Hematopoietic multipotent progenitor cell treated with erythropoietin and hydrocortisone succinate and interleukin-3 and kit ligand, for 17 days (in vitro differentiated cells): ENCODE measurements at places on chromosomes 11 and 22.
A peak's percentile ranks its signal among the peaks of the same experiment; 100 is the strongest.

DNA sequence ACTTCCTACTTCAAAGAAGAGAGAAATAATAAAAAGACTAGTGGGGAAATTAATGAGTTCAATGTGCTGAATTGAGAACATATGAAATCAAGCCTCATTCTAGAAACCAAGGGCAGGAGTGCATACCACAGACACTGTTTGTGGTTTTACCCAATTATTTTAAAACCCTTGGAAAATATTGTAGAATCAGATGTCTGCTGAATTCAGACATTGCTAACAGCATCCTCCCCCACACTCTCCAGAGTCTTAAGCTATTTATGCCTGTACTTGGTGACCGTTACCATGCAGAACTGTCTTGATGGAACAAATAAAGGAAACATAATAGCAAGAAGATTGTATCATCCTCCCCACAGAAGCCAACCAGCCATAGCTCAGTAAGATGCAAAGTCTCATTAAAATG is 850.1 kb downstream of the NTM start:
- DNase-seq: no peak

GRCh38 chr11:9704620-9705019 is 40.7 kb downstream of the SWAP70 start:
- DNase-seq: no peak

- DNase-seq: no peak
Measured at GRCh38 chr22:34236527-34236926, 316.3 kb upstream of the LARGE1 start.

GRCh38 chr11:23961503-23962338 is 535.1 kb upstream of the LUZP2 start:
- no peak for DNase-seq

- no peak for DNase-seq
Measured at GRCh38 chr22:45204819-45205218, 35.9 kb downstream of the KIAA0930 start.

DNA sequence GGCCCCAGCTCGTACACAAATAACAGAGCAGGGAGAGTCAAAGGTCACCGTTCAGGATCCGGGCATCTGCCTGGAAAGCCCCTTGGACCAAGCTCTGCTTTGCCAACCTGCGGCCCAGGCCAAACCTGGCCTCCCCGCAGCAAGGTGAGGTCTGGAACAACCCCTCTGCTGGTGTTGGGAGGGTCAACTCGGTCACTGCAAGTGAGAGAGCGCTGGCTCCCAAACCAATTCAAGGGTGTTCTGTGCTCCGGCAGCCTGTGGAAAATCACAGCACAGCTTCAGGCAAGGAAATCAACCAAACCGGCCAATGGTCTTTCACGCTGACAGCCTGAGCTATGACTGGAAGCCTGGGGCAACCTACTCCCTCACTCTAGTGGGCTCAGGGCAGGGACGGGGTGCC is 63.4 kb downstream of the MYH9 start:
- no peak for DNase-seq

GRCh38 chr22:32836280-32837123 is 35.0 kb downstream of the TIMP3 start:
- DNase-seq: peak; percentile 52

- no peak for DNase-seq
Measured at GRCh38 chr11:128511712-128512111, 75.6 kb downstream of the ETS1 start.

DNA sequence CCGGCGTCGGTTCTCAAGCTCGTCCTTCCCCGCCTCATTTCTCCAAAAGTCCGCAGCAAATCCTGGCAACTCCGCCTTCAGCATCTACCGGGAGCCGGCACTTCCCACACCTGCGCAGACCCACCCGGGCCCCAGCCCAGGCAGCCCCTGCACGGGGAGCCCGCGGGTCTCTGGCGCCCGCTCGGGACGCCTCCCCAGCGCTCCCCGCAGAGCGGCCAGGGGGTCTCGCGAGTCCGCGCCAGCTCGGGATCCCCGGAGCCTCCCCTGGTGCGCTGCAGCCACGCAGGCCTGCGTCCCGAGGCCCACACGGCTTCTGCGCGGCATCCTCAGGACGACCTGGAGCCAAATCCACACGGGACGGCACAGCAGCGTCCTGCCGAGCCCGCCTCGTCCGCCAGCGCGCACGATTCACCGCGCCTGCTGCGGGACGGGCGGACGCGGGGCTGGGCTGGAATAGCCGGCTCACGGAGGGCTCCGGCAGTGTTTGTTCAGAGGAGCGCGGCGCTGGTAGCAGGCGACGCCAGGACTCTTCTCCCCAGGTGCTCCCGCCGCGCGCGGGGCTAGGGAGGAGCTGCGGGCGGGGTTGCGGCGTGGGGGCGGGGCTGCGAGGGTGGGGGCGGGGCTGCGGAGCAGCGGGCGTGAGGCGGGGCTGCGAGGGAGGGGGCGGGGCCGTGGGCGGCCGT is 816 bp upstream of the PHRF1 start:
- peak; percentile 86 for DNase-seq

DNA sequence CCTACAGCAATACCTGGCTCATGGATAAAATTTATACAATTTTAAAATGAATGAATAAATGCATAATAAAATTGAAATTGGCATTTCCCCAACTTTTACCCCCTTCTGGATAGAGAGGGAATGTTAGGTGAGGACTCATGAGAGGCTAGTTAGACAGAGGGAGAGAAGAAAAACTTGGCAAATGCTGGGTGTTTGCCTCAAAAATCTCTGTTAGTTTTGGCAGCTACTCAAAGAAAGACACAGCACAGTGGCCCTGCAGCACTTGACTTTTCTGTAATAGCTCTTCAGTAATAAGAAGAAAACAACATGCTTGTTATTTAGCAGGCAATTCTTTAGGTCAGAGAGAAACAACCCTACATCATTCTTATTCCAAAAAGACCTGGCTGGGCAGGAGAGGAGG is 20.7 kb upstream of the IZUMO1R start:
- DNase-seq: no peak

- DNase-seq: no peak
Measured at GRCh38 chr22:48803171-48803947, 1024.3 kb downstream of the BRD1 start.

DNA sequence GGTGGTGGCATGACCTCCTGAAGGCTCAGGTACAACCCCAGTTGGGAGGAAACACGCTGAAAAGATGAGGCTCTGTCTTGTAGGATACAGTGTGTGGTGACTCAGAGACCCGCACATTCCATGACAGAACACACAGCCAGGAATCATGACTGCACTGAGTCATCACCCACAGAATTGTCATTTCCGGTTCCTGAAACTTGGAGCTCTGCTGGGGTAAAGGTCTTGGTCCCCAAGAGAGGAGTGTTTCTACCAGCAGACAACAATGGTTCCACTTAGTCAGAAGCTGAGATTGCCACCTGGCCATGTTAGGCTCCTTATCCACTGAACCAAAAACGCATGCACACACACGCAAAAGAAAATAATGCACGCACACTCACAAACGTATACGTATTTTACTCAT is 31.5 kb upstream of the CYB5R3 start:
- no peak for DNase-seq

GRCh38 chr11:76186776-76187279 is 19.5 kb downstream of the WNT11 start:
- DNase-seq: no peak

DNA sequence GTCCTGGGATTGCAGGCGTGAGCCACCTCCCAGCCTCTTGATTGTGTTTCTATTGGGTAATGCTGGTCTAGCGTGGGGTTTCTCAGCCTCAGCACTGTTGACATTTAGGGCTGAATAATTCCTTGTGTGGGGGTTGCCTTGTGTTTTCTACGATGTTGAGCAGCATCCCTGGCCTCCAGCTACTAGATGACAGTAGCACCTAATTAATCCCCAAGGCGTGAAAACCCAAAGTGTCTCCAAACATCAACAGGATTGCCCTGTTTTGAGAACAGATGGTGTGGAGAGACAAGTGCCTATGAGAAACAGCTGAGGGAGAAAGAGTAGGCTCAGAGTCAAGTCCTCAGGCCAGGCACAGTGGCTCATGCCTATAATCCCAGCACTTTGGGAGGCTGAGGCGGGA is 67.2 kb downstream of the SGSM1 start:
- no peak for DNase-seq

DNA sequence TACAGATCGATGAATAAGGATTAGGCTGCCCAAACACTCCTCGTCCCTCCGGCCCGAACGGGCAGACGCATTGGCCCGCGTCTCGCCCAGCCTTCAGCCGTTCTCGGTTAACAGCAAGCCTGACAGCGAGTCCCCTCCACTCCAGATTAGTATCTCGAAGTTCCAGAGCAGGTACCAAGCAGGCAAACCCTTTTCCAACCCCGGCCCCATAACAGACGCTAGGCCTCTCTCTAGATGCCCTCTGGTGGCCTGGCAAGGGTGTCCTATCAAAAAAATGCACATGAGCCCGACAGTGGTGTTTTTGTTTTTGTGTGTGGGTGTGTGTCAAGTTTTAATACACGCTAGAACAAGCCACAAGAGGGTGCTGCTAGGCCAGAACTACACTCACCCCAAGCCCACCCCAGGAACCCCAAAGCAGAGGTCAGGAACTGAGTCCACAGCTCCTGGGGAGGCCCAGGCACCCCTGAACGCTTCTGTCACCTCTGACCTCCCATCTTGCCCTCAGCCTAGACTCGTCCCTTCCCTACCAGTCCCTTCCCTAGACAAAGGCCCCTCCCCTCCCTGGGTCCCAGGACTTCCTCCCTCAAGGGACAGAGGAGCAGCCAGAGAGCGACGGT is 658 bp upstream of the ARFGAP2 start:
- peak; percentile 95 for DNase-seq

DNA sequence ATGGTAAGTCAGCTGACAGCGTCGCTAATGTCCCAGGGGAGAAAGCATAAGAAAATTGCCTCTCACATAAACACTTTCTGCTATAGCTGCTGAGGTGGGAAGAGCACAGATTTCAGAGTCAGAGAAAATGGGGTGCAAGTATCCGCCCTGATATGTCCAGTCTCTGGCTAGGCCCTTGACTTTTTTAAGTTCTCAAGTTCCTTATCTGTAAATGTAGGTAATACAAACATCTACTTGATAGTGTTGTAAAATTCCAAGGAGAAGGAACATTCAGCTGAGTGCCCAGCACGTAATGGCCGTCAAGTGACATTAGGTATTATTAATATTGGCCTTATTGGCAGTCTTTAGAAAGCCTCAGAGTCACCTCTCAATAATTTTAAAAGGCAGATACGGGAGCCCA is 143.6 kb downstream of the NTM start:
- no peak for DNase-seq

DNA sequence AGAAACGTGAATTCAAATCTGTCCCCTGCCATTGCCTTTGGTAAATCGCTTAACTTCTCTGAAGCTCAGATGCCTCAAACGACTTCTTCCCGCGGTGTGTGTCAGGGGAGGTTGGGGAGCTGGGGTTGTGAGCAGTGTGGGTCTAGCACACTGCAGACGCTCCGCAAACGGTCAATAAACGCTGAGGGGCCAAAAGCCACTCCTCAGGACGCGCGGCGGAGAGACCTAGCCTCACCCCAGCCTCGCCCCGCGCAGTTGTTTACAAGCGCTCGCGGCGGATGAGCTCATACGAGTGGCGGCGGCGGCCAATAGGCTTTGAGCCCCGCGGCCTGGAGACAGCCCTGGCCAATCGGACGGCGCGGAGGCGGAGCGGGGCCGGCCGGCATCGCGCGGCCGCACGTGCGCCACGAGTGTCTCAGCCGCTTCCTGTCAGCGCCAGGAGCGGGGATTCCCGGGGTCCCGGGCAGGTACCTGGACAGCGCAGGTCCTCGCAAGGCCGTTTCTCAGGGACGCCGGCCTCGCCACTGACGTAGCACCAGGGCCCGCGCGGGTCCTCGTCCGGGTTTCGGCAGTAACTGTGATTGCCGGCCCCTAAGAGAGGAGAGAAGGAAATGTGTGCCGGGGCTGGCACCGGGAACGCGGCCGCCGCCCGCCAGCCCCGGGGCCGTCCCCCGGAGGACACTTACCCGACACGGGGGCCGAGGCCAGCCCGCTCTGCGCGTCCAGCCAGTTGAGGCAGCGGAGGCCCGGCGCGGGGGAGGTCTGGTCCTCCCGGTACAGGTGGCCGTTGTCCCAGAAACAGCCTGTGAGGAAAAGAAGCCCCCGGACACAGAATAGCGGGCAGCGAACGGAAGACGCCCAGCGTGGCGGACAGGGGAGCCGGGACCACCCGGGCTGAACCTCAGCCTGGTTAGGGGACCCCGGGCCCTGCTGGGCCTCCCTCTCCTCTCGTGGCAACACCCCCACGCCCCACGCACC is 1.5 kb downstream of the PIK3IP1 start:
- DNase-seq: peak; percentile 95

DNA sequence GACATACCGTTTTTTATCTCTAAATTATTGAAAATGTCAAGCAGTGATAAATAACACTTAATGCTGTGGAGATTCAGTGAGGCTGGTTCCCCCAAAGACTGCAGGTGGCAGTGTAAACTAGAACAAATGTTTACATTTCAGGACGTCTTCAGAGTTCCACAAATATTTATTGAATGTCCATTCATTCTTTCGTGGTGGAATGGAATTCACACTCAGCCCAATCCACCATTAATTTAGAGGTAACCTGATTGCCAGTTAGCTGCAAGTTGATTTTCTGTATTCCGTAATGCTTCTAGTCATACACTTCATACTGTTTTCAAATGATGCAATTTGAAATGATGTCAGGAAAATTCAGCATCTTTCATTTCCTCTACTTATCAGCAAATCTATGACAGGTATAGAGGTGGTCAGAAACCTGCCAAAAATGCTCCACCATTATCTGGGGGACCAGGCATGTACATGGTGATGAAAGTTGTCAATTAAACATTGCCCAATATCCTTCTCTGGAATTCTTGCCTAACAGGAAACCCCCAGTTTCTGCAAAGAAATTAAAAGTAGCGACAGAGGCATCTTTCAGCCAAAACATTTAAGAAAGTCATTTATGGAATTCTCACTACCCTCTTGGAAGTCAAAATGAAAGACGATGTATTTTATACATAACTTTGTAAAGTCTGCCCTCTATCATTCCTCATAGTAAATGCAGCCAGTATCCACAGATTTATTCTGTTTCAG is 94.3 kb upstream of the BMAL1 start:
- DNase-seq: no peak

DNA sequence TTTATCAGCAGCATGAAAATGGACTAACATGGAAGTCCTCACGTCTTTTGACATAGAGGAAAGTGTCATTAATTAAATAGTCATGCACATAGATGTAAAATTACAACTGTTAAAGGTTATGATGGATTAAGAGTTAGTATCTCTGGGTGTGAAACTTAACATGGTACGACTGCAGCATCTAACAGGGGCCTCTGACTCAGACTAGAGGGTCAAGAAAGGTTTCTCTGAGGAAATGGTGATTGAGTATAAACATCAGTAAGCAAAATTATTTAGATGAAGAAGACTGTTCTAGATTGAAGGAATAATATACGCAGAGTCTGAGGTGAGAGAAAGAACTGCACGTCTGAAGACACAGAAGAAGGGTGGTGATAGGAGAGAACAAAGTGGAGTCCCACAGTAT is 42.1 kb upstream of the GAB2 start:
- DNase-seq: no peak

GRCh38 chr11:131748151-131749050 is 378.0 kb downstream of the NTM start:
- DNase-seq: peak; percentile 6

DNA sequence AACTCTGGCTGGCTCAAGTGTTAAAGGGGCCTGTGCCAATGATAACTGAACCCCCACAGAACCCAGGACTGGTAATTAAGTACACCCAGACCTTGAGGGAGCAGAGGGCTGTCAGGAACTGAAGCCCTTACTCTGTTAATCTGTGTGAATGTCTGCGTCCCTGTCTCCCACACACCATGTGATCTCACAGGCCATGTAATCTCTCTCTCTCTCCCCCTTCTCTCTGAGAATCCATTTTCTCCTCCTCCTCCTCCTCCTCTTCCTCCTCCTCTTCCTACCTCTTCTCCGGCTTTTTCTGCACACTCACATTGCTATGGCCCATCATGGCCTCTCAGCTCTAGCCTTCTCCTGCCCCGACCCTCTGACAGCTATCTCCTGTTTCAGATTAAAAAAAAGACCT is 14.6 kb upstream of the IRAG1 start:
- no peak for DNase-seq
